ENCODE measurements at places on chromosomes 3 and 15.

GRCh38 chr15:67779549-67780111 is 45.7 kb upstream of the SKOR1 start:
- DNase-seq, result no peak

- DNase-seq, result no peak
Measured at GRCh38 chr15:89034305-89034704, 54.0 kb upstream of the ABHD2 start.

DNA sequence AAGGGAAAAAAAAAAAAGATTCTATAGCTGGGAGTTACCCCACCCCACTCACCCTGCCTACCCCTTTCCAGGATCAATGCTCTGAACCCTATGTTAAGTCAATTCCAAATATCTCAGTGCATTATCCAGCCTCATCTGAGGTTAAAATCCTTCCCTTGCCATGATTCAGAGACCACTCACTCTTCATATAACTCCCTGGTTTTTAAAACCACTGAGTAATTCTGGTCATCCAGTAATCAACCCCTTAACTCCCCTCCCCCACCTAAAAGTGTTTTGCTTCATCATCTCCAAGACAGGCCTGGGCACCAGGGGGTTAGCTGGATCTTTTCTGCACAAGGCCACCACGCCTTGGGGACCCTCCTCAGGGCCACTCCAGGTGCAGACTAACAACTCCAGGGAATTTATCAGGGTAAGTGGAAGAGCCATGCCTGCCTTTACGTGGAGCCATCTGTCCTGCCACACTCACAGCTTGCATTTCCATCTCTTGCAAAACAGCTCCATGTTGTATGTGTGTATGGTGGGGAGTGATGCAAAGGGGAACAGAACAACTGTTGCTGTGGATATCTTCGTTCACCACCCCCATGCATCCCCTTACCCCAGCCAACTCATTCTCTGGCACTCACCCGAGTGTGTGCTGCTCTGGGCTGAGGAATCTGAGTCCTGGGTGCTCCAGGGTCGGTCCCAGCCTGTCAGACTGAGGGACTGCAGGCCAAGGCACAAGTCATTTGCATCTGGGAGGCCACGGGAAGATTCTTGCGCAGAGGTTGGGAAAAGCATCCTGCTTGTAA is 30.7 kb upstream of the RPS17 start:
- DNase-seq, result no peak

DNA sequence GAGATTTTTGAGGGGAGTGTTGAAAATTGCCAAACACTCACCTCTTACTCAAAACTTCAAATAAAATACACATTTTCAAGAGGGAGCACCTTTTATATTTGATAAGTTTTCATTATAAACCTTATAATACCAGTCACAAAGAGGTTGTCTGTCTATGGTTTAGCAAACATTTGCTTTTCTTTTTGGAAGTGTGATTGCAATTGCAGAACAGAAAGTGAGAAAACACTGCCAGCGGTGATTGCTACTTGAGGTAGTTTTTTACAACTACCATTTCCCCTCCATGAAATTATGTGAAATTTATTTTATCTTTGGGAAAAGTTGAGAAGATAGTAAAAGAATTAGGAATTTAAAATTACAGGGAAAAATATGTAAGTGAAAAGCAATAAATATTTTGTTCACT is 20.1 kb downstream of the DIPK2A start:
- DNase-seq, result no peak

DNA sequence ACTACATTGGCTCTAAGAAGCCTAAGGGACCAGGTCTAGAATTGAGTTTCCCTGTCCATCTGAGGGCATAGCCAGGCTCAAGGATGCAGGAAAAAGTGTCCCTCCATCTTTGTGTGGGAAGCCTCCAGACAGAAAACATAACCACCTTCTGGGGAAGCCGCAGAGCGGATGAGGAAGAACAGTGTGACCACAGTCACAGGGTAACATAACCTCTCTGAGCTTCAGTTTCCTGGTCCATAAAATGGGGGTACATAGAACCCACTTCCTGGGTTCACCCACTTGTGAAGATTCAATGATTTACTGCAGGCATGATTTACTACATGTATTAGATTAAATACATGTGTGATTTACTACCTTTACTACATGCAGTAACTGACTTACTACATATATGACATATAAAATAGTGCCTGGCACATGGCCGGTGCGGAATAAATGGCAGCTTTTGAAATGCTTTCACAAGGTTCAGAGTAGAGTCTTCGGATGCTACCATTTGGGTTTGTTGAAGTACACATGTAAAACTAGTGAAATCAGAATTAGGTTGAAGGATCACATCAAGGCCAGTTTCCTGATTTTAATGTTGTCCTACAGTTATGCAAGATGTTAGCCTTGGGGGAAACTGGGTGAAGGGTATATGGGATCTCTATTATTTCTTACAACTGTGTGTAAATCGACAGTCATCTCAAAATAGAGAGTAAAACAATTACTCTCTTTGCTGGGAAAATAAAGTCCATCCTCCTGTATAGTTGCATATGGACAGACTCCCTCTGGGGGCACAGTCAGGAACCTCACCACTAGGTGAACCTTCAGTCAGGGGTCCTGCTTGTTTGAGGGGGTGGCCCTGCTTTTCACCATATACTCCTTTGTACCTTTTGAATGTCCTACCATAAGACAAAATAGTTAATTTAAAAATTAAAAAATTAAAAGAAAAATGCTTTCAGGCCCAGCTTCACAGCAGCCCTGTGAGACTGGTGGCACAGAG is 86.0 kb downstream of the SEMA5B start:
- no peak for DNase-seq

Data from GF-D8 (cell line).